ENCODE measurements at places on chromosomes 1 and 21.

- DNase-seq: no peak
These were observed 18.4 kb downstream of the IQGAP3 start for GRCh38 chr1:156553860-156554485.

- DNase-seq: no peak
These were observed 71.3 kb upstream of the CNTN2 start for GRCh38 chr1:204971517-204972336.

- no peak for DNase-seq
These were observed 23.2 kb downstream of the AVPR1B start for GRCh38 chr1:206094024-206094423.

GRCh38 chr1:41626146-41626545 lies 141.7 kb upstream of the EDN2 start:
- no peak for DNase-seq

DNA sequence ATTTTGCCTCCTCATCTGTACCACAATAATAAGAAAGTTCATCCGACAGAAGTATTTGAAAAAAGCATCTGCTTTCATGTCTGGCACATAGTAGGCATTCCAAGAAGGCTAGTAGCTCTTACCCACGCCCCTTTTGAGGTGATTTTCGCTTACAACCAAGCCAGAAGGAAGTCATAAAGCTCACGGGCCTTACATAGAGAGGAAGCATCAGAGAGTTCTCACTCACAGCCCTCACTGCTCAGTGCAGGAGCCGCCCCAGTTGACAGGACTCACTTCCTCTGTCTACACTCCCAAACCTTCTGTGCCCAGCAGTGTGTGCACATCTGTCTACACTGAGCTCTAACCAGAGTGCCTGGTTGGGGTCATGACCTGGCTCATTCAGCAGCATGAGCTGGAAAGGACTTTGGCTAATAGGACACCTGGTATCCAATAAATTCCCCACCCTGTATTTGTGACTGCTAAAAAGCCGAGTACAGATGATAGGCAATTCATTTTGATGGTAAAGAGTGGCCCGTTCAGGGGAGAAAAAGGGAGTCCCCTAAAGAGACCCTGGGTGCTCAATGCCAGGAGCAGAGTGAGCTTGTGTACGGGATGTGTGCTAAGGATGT lies 36.8 kb upstream of the DUSP10 start:
- no peak for DNase-seq

GRCh38 chr1:43005460-43006361 lies 47.0 kb upstream of the SLC2A1 start:
- DNase-seq: no peak

DNA sequence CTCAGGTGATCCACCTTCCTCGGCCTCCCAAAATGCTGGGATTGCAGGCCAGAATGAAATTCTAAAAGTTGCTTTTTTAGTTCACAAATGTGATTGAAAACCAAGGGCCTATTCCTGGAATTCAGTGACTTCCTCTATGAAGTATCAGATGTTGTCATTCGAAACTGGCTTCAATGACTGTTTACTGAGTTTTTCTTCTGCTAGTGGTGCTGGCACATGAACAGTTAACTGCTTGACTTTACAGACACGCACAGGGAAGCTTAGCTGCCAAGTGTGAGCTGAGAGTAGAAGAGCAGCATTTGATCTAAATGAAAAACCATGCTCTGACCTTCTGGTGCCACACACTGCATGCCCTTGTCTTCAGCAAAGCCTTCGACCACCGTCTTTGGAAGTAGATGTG lies 32.8 kb upstream of the AJAP1 start:
- no peak for DNase-seq

- DNase-seq: no peak
These were observed 19.5 kb downstream of the ST7L start for GRCh38 chr1:112599477-112599876.

DNA sequence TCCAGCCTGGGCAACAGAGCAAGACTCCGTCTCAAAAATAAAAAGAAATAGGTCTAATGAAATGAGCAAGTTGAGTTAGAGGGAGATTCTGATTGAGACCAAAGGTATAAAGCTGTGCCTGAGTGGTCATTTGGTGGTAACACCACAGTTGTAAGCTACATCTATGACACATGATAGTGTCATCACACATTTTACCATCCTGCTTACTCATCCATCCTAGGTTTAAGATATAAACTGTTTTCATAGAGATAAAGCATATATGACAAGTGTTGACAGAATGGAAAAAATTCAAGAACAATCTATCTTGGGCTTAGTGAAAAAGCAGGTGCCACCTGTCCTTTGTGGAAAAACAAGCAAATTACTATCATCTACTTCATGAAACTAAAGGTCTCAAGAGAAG lies 7.1 kb upstream of the CFAP141 start:
- DNase-seq: no peak

DNA sequence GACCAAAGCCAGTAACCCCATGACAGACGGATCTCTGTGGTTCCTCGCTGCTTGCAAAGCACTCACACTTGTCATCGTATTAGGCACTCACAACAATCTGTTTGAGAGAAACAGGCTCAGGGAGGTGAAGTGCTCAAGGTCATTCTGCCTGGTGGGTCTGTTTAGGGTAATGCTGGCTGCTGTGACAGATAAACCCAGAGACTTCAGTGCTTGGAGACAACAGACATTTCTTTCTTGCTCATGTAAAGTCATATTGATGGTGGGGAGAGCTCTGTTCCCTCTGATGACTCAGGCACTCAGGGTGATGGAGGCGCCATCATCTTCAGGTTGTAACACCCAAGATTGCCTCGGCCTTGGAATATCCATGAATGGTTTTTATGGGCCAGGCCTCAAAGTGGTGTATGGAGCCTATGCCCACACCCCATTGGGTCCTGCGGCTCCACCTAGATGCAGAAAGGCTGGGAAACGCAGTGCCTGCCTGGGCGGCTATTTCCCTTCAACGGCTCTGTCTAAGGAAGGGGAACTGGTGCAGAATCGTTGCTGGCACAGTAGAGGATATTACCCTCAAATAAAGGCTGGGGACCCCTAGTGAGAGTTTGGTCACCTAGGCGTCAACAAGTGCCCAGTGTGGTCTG lies 71.6 kb upstream of the SELENON start:
- no peak for DNase-seq

DNA sequence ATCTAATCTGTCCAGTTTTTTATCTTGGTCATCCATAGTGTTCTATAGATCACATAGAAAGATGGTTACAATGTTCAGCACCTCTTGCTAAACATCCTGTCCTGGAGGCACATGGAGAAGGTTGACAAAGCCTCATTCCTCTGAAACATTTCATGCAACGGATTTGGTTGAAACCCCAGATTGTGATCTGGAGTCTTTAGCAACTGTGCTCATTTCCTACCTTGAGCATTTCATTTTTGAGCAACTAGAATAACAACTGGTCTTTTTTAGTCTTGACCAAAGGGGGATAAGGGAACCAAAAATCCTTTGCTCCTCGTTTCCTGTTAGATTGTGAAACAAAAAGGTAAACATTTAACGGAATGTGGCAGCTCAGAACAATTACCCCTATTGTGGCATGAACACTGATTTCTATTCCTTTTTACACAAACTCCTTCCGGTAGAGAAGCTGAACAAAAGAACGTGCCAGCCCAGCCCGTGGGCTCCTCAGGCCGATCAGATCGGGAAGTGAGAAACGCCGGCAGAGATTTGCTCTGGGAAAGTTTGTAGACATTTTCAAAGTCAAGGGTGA lies 94.7 kb upstream of the ERRFI1 start:
- no peak for DNase-seq

DNA sequence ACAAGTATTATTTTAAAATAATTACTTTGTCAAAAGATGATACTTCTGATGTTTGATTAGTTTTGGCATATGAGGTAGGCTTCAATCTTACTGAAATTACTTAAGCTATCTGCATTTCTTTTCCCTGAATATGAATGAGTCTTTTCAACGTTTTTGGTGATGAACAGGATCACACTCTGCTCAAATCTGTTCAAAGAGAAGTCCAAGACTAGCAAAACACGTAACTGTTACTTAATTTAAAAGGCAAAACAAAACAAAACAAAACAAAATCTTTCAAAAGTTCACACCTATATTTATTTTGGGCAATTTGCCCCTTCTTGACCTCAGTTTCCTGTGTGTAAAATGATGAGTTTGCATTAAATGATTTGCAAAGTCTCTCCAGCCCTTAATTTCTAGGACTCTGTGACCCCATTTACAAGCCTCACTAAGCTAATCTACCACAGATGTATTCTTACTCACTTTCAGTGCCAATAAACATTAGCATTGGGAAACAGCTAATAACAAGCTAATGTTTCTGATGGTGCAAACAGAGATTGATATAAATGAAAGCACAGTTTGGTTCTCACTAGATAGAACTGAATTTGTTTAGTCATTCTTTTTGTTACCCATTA lies 865.4 kb downstream of the LTN1 start:
- DNase-seq: no peak

DNA sequence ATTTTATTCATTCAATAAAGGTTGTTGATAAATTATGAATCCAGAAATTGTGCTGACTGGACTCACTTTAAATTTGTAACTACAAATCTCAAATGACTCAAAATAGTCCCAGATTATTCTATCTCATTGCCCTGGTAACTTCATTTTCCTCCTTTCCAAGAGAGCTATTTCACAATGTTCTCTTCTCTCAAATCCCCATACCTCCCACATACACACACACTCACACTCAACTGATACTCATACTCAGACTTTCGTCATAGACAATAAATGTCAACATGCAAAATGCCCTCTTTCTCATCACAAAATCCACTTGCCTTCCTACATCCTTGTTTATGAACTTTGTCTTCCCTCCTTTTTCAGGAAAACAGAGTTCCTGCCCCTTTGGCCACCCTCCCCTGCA lies 33.3 kb downstream of the EXTL2 start:
- no peak for DNase-seq

- DNase-seq: no peak
These were observed 6.3 kb downstream of the MIA3 start for GRCh38 chr1:222624214-222624613.

- no peak for DNase-seq
These were observed 212.6 kb downstream of the TGFB2 start for GRCh38 chr1:218557731-218558130.

DNA sequence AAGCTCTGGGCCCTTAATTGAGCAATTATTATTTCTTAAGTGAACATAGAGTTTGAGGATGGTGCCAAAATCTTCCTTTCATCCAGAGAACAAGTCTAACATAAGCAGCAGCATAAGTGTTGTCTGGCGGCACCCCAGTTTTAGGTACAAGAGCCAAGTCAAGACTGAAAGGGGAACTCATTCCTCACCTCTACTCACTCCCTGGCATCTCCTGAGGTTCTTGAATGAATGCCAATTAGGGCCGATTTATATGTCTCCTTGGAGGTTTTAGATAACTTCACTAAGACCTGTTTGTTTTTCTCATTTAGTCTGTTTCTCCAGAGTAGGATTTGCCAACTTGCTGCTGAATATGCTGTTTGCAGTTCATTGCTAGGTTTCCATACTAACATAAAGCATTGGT lies 42.6 kb upstream of the ADGRL2 start:
- DNase-seq: no peak

DNA sequence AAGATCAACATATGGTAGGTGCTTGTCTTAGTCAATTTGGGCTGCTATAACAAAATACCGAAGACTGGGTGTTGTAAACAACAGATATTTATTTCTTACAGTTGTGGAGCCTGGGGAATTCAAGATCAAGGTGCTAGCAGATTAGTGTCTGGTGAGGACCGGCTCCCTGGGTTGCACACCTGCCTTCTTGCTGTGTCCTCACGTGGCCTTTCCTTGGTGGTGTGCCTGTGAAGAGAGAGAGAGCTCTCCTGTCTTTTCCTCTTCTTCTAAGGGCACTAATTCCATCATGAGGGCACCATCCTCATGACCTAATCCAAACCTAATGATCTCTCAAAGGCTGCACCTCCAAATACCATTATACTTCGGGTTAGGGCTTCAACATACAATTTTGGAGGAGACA lies 45.8 kb upstream of the ATF3 start:
- DNase-seq: no peak
